Activated CD4-positive, alpha-beta T cell treated with anti-CD3 and anti-CD28 coated beads for 36 hours (primary cell): ENCODE measurements at places on chromosomes 11 and 22.
A peak's percentile ranks its signal among the peaks of the same experiment; 100 is the strongest.

GRCh38 chr11:10856689-10857458, 979 bp downstream of the ZBED5 start:
- no peak for DNase-seq

GRCh38 chr11:8715501-8715900, 32.9 kb downstream of the RPL27A start:
- no peak for DNase-seq

DNA sequence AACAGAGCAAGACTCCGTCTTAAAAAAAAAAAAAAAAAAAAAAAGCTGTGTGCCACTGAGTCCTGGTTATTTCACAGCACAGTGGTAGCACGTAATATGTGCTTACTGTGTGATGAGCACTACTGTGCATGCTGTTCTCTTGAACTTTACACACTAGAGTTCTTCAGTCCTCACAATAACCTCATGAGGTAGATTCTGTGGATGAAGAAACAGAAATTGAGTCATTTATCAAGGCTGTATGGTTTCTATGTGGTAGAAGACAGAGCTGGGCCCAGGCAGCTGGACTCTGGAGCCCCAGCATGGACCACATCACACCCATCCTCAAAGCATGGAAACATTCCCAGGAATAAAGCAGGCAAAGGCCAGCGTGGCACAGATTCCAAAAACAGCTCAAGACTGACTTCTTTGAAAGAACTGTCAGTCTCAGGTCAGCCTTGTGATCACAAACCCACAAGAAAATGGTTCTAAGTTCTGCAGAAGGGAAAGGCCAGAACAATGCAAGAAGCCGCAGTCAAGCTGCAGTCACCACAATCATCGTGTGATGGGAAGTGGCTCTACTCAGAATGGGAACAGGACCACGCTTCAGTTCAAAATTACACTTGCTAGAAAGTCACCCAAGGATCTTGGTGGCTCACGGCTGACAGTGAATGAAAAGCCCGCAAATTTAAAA, 49.5 kb downstream of the MICAL3 start:
- DNase-seq, result no peak

DNA sequence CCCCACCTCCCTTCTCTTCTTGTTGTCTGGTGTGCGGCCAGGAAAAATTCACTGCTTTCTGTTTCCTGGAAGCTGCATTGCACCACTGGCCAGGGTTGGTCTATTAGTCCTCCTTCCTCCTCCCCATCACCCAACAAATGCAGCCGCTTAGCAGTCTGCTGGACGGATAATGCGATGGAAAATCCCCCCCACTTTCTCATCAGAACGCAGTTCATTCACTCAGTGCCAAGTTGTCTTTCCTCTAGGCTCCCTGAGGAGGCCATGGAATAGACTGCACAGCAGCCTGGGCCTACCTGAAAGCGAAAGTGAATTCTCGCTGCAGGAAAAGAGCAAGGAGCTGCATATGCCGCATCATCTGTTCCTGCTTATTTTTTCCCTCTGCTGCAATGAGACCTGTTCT, 513.6 kb downstream of the METTL15 start:
- no peak for DNase-seq

- no peak for DNase-seq
Measured at GRCh38 chr11:117384045-117384444, 56.4 kb downstream of the CEP164 start.

GRCh38 chr22:49446145-49446758, 381.4 kb downstream of the BRD1 start:
- DNase-seq, result no peak

DNA sequence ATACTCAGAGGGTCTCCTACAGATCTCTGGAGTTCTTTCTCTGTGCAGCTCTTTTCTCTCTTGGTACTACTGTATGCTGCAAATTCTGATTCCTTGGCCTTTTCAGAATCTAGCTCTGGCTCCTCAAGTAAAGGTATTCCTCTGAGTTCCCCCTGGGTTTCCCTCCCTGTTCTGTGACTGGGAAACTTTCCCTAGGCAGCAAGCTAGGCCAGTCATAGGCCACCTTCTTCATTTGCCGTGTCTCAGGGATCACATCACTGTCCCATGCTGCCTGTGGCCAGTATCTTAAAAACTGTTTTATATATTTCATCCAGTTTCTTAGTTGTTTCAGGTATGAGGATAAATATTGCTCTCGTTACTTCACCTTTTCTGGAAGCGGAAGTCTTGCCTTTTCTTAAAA, 71.2 kb downstream of the FAM83F start:
- DNase-seq, result no peak

- no peak for DNase-seq
Measured at GRCh38 chr11:37504921-37505320, 906.9 kb upstream of the RAG2 start.

DNA sequence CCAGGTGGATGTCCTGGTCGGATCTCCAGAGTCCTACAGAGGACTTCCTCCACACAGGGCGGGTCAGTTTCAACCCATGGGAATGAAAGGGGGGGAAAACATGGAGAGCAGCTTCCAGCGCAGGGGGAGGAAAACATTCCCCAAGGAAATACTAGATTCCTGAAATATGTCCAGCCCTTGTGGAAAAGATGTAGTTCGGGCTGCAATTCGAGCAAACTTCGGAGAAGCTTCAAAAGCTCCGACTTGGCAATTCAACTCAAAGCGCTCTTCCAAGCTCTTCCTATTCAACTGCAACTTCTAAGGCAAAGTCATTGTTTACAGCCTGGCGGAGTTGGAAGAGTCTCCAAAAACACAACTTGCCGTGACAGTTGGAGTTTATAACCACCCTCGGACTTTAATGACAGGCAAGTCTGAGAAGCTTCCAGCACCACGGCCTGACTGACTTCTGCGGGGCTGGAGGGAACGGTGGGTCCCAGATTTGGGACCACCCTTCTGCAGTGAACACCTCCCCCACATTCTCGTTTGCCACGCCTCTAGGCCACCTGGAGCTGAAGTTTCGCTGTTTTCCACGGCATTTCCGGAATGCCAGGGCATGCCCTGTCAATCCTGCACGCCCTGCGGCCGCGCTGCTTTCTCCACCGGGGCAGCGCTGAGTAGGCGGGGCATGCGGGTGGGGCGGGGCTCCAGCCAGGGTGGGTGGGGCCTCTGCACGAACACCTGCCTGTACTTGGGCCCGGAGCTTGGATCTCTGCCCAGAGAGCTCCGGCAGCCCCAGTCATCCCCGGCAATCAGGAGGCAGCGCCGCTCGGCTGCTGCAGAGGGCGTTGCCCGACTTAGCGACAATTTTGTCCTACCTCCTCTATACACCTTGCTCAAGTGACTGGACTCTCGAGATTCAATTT, 49.0 kb upstream of the BIRC3 start:
- DNase-seq, result peak; percentile 93

DNA sequence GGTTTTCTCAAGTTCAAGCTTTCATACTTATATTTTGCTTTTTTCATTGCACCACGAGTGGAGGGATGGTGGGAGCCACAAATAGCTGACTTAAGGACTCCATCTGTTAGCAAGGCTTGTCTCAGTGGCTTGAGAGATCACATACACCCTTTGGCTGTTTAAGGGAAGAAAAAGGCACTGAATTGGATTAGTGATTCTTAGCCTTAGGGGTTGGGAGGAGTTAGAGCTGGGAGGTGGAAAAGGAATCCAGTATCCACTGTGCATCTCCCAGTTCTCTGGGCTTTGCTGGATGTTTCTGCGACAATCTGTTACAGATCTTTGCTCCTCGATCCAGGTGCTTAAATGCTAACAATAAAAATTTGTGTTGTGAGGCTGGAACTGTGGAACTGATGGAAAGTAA, 593.6 kb downstream of the CNTN5 start:
- no peak for DNase-seq

GRCh38 chr11:1302041-1302460, 7.4 kb downstream of the TOLLIP start:
- DNase-seq, result no peak

GRCh38 chr11:22180131-22180530, 12.8 kb upstream of the ANO5 start:
- no peak for DNase-seq

DNA sequence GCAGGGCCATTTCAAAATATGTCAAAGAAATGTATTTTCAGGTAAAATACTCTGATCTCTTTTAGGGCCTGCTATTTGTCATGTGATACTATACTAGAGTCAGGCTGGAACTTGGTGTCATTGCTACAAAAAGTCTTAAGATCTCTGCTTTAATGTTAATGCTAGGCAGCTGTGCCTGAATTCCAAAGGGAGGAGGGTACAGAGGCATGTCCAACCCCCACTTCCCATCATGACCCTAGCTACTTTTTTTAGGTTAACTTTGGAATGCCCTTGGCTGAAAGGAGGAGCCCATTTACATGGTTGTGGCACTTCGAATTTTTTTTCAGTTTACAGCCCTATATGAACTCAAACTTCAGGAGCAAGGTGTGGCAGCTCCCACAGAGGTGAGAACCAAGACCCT, 58.1 kb downstream of the OSBP2 start:
- DNase-seq, result no peak
